GDM1 (cell line): ENCODE measurements at places on chromosomes 11 and 22.

DNA sequence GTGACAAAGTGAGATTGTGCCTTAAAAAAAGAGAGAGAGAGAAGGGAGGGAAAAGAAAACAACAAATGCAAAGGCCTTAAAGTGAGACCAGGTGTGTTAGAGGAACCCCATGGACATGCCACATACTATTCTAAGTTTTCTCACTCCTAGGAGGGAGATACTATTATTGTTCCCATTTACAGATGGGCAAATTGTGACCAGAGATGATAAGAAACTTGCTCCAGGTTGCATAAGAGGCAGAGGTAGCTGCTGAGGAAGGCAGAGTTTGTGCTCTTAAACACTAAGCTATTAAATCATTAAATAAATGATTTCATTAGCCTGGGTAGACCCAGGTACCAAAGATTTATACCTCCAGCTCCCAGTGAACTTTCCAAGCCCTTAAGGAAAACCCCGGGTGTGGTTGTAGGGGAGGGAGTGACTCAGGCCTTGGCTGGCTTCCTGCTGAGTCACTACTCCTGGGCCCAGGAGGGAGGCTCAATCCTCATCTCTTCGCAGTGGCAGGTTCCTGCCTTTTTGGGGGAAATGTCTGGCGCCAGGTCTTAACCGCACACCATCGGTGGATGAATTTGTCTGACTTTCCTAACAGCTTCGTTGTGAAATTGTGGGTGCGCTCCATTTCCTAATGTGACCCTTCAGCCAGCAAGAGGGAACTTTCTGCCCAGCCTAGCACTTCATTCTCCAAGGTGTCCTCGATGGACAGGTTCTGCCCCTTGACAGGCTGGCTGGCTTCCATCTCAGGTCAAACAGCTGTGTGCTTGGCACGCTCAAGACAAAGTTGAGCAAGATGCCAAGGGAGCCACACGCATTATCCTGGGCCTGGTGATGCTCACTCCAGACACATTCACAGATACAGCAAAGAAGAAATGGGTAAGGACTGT lies 33.4 kb upstream of the PTPRJ start:
- peak; percentile 83 for DNase-seq

DNA sequence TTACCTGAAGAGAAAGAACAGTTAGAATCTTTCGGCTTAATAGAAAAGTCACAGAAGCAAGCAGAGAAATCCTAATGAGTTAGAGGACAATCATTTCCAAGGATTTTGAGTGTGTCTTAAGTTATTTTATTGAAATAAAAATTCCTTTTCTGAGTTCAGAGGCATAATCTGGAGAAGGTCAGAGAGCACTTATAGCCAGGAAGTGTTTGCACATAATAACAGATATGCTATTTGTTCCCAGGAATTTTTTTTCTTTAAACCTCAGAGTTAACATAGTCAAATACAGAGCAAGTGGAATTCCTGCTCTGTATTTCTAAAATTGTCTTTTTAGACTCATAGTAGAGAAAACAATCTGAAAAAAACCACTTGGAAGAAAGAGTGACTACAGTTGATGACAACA lies 74.3 kb downstream of the SNX19 start:
- no peak for DNase-seq

DNA sequence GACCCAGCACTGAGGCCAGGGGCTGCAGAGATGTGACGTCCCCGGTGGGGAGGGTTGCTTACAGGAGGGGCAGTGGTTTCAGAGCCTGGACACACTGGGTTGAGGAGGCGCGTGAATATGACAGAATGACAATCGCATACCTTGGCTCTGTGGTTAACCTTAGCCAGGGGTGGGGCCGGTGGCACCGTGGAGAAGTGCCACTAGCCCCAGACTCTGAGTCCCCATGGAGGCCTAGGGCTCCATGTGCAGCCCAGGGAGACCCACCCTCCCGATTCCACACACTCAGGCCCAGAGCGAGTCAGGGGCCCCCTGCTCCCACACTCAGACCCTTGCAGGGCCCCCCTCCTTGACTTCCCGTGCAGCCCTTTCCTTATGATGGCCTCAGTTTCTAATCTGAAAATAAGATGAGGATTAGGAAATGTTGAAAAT lies 3.6 kb upstream of the ACR start:
- no peak for DNase-seq

DNA sequence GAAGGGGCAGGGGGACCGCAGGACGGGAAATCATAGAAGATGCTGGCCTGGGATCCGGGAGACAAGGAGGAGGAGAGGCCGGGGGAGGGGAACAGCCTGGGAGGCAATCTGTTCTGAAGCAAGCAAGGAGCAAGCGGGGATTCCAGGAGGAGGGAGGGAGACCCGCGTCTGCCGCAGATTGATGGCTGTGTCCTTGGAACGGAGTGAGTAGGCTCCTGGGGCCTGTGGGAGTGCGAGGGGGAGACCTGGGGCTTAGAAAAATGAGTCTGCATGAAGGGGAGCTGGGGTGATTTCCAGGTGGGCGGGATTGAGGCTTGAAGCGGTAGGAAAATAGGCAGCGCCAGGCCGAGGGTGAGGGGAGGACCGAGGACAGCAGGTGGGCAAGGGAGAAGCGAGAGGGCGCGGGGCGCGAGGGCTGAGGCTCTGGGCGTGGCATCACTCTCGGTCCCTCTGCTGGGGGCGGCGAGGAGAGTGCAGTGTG lies 1.6 kb upstream of the LRRC55 start:
- no peak for DNase-seq

GRCh38 chr22:24140357-24140756 lies 40.9 kb upstream of the SUSD2 start:
- DNase-seq: peak; percentile 59

- DNase-seq: no peak
Observed at GRCh38 chr11:124674571-124674970, 867 bp downstream of the SPA17 start.

- peak; percentile 71 for DNase-seq
Observed at GRCh38 chr22:36546092-36546804, 17.3 kb upstream of the EIF3D start.

DNA sequence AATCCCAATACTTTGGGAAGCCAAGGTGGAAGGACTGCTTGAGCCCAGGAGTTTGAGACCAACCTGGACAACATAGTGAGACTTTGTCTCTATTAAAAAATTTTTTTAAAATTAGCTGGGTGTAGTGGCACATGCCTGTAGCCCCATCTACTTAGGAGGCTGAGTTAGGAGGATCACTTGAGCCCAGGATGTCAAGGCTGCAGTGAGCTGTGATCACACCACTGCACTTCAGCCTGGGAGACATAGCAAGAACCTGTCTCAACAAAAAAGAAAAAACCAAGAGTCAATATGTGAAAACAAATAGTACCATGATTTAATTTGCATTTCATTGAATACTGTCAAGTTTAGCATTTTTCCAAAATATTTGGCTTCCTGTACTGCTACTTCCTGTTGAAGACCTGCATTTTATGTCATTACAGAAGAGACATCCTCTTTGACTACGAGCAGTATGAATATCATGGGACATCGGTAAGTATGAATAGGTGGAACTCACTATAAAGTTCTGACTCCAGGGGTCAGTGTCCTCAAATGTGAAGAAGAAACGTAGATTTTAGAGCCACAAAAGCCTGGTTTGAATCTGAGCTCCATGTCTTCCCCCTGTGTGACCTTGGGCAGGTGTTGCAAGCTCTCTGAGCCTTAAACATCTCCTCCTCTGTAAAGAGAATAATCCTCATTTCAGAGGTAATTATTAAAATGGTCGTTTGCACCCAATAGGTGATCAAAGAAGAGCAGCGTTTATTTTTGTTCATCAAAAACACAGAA lies 16.0 kb downstream of the CDC45 start:
- DNase-seq: no peak

GRCh38 chr11:120740380-120740779 lies 228.8 kb downstream of the GRIK4 start:
- no peak for DNase-seq
